Neural progenitor cell (in vitro differentiated cells): ENCODE measurements at places on chromosomes 1 and 21.

GRCh38 chr1:182143825-182144645, 82.5 kb upstream of the ZNF648 start:
- DNase-seq, result peak; percentile 63

GRCh38 chr1:23451441-23451840, 26.9 kb upstream of the TCEA3 start:
- DNase-seq, result no peak

- no peak for DNase-seq
Observed at GRCh38 chr1:156150333-156151011, 2.9 kb upstream of the SEMA4A start.

- no peak for DNase-seq
Observed at GRCh38 chr1:176444286-176444685, 18.7 kb upstream of the PAPPA2 start.

DNA sequence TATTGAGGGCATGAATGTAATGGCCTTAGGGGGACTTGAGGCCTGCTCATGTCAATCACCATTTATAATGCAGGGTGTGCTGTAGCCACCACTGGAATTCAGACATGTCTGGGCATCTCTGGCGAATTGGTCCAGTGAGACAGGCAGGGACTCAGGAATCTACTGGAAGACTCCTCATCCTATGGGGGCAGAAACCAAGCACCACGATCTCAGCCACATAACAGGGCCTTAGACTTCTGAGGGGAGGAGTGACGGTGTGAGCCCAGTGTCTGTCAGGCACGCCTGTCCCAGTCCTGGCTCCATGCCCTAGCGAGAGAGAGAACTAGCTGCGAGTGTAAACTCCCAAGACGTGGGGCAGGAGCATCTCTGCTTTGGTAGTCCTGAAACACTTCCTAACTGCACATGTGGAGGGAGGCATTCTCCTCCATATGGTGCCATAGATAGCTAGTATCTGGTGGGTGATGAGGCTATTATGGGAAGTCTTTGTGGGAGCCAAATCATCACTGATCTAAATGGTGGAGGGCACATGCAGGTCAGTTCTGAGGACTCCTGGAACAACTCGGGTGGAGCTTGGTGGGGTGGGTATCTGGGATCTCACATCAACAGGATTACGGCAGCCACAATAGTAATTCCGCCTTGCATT, 29.8 kb upstream of the KIAA0040 start:
- no peak for DNase-seq

- DNase-seq, result no peak
Observed at GRCh38 chr21:14877581-14878228, 187.1 kb downstream of the NRIP1 start.

DNA sequence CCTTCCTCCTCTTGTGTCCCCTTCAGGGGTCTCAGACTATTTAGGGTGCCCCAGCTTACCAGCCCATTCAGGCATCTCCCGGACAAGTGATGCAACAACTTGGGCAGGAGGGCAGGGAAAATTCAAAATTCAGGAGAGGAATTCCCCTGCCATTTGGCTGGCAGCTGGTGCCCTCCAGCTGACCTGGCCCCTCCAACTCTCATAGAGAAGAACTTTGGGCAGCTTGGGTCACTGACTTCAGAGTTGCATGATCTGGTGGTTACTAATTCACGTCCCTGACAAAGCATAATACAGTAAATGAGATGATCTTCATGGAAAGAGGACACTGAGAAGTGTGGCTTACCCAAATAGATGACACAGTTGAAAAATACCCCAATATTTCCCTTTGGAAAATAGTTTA, at the start of gene FCAMR:
Gene FCAMR, minus strand, starts transcription at position 15 of the 400 bp plus-strand sequence. CDS start 335 bp downstream, outside the sequence.
- DNase-seq, result no peak

- DNase-seq, result no peak
Observed at GRCh38 chr1:8004803-8005573, 21.1 kb downstream of the ERRFI1 start.

DNA sequence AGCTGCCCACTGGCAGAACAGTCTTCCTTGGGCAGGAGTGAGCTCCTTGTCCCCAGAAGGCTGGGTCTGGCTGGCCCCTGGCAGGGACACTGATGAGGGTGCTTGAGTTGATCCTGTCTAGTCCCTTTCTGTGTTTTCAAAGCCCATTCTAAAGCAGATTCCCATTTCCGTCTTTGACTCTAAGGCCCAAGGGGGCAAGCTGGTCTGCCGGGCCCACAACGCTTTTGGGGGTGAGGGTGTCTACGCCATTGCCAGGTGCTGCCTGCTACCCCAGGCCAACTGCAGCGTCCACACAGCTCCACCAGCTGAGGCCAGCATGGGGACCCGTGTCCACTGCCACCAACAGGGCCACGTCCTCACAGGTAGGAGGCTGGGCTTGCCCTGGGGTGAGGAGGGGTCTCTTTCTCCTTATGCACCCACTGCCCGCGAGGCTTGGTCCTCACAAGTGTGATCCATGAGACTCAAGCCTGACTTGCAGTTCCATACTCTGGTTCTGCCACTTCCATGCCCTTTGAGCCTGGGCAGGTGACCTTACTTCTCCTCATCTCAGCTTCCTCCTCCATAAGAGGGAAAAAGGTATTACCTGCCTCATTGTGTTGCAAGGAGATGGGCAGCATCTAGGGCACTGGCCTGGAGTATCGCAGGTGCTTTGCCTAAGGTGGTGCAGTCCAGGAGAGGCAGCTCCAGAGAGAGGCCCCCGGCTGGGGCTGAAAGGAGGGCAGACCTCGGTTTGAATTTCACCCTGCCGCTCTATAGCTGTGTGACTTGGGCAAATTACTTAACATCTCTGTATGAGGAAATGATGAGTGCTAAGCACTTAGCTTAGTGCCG, 20.2 kb downstream of the PCSK9 start:
- DNase-seq, result no peak

- no peak for DNase-seq
Observed at GRCh38 chr1:100795646-100795985, 76.1 kb downstream of the VCAM1 start.

DNA sequence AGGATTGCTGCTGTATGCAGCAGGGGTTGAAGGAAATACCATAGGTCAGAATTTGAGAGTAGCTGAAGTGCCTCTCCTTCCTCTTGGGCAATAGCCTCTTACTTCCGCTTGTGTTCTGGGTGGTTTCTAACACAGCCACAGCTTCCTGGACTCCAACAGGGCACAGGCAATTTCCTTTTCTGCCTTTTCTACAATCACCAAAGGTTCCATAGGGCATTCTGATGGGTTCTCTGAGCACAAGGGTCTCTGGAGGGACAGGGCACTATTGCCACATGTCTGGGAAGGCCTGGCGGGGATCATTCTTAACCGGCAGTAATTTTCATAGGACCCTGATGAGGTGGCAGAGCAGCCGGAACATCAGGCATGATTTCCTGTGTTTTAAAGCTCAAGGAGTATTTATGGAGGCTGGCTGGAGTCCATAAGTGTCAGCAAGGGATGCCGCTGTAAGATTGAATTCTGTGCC, 5.5 kb upstream of the AGTRAP start:
- no peak for DNase-seq

- DNase-seq, result no peak
Observed at GRCh38 chr1:5796028-5796427, 196.2 kb downstream of the NPHP4 start.

DNA sequence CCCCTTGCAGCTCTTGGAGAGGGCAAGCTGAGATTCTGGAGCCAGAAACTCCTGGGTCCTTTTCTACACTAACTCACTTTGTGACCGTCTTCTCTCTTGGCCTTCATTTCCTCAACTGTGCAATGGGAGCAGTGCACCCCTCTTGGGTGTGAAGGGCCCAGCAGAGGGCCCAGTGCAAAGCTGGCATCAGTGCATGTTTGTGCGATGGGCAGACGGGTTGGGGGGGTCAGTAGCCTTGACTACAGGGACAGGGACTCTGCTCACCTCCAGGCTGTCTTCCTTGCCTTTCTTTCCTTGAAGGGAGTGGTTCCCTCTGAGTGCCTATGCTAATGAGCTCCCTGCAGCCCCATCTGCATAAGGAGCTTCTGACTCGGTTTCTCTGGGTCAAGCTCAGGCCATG, 51.0 kb downstream of the EDN2 start:
- DNase-seq, result no peak

- no peak for DNase-seq
Observed at GRCh38 chr1:30505853-30506252, 217.5 kb downstream of the MATN1 start.

DNA sequence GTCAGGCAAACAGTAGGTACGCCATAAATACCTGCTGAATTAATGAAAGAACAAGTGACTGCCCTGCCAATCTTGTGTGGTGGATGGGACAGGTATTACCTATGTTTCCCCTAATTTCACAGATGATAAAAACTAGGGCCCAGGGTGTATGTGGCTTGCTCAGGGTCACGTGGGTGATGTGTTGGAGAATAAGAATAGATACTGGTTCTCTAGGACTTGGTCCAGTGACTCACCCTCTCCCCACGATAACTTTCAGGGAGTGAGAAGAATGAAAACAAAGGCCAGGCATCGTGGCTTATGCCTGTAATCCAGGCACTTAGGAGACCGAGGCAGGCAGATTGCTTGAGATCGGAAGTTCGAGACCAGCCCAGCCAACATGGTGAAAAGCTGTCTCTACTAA, 26.7 kb downstream of the SLC26A9 start:
- DNase-seq, result no peak

- no peak for DNase-seq
Observed at GRCh38 chr1:10237157-10237539, 26.8 kb downstream of the KIF1B start.

DNA sequence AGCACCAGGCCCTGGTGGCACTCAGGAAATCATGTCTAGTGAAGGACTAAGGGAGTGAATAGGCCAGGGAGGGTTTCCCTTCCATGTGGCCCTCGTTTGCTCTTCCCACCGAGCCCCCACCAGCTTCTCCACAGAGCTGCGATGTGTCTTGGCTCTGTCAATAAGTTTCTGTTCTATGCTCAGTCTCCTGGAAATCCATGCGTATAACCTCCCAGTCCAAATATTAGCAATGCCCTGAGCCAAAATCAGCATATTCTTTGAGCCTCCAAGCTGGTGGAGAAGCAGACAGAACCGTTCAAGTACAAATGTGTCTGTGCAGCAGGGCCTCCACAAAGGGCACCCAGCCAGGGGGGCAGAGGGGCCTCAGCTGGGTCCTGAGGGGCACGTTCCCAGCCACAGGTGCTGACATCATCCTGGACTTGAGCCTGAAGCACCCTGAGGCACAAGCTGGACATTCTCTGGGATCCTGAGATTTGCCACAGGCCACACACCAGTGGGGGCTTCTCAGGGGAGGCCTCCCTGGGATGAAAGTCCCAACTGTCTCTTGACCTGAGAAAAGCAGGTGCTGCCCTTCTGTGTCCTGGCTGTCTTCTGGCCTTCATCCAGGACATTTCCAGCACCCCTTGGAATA, 350.5 kb upstream of the VAMP3 start:
- DNase-seq, result no peak

DNA sequence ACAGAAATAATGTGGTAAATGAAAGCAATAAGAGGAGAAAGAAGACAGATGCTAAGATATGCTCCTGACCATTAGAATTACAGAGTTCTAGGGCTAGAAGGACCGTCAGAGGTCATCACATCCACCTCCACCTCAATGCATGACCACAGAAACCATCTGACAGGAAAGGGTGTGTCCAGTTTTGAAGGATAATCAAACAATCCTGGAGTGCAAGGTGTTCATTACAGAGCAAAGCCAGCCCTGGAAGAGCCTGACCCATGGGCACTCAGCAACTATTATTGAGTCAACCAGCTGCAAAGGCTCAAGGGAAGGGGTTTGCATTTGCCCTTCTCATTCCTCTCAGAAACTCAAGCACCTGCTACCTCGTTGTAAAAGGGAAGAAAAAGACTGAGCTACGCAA, 46.4 kb downstream of the TOR1AIP2 start:
- no peak for DNase-seq

GRCh38 chr1:185325413-185325812, 8.4 kb upstream of the IVNS1ABP start:
- DNase-seq, result no peak

DNA sequence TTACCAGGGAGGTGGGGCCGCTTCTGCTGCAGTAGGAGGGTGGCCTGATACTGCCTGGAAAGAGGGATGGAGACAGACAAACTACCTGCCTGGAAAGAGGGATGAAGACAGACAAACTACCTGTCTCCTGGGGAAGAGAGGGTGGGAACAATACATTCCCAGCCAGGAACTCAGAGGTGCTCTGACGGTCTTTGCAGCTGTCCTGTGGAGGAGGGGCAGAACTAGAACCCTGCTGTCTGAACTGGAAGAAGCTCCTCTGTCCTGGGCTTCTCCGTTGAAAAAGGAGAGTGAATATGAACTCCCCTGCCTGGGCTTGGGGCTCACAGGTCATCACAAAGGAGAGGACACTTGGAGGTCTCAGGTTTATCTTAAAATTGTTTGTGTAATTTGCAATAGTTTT, 40.3 kb upstream of the ETV3 start:
- no peak for DNase-seq

- no peak for DNase-seq
Observed at GRCh38 chr1:201103666-201104065, 8.6 kb downstream of the CACNA1S start.

- no peak for DNase-seq
Observed at GRCh38 chr1:229192031-229192430, 78.9 kb upstream of the RAB4A start.

- DNase-seq, result peak; percentile 12
Observed at GRCh38 chr1:108208724-108209446, 8.7 kb upstream of the SLC25A24 start.
